ENCODE measurements at places on chromosomes 3 and 15. TPM values are rescaled to one million over a fixed set of nuclear protein-coding genes. Genes with fewer than 3 reads are reported as not detected.

The NEK10 gene
- 0.65 TPM for total RNA-seq

DNA sequence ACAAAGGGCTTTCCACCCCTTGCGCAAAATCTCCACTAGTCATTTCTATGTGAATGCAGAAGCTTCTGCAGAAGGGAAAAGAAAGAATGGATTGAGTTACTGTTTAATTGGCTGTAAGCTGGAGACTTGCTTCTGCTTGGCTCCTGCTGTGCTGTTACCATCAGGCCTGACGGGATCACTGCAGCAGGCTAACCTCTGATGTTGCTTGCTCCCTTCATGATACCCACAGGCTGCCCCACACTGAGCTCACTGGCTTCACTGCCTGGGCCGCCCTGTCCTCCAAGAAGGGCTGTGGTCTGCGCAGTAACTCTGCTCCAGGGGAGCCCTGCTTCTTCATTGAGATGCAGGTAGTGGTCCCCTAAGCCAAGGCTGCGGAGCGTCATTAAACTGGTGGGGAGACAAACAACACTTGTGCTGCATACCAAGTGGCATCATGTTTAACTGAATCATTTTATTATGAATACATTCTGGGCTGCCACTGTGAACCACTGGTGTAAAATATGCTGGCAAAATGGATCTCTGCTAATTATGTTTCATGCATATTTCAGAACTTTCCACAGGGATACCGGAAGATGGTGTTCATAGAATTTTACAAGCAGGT, 78.6 kb downstream of the WDR49 start:
- DNase-seq, result no peak

DNA sequence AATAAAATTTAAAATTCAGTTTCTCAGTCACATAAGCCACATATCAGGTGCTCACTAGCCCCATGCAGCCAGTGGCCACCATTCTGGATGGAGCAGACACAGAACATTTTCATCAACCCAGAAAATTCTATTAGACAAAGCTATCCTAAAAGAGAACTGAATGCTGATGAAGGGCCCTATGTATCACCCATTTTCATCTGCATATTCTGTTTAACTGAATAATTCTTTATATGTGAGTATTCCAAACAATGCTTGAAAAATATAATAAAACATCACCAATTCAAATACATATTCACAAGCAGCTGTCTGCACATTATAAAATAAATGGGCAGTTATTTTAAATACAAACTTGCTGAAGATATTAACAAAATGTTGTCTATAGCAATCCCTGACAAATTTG, 14.2 kb upstream of the CFAP44 start:
- no peak for DNase-seq

The SLC9C1 gene
- 0.29 TPM for total RNA-seq

DNA sequence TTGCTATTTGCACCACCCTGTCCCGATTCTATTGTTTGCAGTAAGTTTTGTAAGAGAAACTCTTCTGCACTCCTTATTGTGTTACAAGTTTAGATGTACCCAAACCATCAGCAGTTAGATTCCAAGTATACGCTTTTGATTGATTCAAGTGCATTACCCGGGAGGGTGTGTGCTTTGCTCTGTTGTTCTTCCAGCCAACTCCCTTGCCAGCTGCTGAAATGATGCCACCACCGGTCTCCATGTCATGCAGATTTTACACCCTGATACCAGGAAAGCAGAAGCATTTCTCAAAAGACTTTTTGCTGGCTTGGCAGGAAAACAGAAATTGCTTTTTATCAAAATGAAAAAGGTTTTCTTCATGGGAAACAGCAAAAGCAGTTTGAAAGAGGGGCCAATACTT, 1006.6 kb upstream of the CFAP20DC start:
- DNase-seq, result no peak

The SLC28A1 gene
- total RNA-seq, result 0.24 TPM

GRCh38 chr3:194180570-194180969, 44.6 kb downstream of the HES1 start:
- DNase-seq, result no peak

DNA sequence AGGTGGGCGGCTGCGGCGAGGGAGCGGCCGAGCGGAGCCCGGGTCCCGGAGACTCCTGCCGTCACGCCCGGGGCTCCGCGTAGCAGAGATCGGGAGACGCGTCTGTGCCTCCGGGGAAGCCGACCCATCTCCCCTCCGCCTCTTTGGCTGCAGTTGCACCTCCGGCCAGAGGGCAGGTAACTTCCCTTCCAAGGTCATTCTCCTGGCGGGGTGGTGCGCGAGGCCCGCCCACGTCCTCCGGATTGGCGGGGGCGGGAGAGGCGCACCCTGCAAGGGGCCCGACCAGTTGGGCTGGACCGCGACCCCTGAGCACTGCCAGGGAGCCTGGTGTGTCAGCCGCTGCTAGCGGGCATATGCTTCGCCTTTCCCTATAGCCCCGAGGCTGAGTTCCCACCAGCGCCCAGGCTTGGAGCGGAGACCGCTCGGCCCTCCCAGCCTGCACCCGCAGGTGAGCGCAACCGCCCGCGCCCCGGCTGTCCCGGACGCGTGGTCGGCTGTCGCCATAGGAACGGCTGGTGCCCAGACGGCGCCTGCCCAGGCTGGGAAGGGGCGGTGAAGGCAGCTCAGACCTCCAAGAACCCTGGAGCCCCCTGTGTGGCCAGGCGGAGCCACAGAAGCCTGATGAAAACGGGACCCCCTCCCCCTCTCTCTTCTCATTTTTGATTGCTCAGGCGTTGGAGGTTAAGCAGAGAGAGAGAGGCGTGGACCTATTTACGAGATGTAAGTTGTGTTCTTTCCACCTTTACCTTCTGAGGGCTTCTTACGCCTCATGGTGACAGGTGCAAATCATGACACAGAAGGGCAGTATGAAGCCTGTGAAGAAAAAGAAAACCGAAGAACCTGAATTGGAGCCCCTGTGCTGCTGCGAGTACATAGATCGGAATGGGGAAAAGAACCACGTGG, 453 bp downstream of the ZDHHC23 start:
- no peak for DNase-seq

DNA sequence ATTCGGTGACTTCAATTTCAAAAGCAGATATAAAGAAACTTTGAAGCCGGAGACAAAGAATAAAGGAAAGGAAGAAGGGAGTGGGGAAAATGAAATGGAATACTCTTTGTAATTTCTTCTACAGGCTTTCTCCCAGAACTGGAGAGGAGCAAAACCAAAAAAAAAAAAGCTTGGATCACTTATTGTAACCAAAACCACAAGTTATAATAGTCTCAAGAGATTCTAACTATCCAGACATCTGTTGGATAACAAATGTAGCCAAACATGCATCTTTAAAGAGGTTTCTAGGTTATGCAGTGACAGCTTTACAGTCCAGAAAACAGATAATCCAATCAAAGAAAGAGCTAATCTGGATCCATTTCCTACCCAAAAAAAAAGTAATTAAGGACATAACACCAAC, 36.2 kb downstream of the VGLL3 start:
- DNase-seq, result no peak

GRCh38 chr3:66483409-66483906, 17.4 kb downstream of the LRIG1 start:
- peak; percentile 83 for DNase-seq

- no peak for DNase-seq
Observed at GRCh38 chr3:21477541-21478288, 273.3 kb downstream of the ZNF385D start.

- DNase-seq, result no peak
Observed at GRCh38 chr3:174413062-174413912, 445.8 kb upstream of the NAALADL2 start.

The UROC1 gene
- total RNA-seq, result not detected

DNA sequence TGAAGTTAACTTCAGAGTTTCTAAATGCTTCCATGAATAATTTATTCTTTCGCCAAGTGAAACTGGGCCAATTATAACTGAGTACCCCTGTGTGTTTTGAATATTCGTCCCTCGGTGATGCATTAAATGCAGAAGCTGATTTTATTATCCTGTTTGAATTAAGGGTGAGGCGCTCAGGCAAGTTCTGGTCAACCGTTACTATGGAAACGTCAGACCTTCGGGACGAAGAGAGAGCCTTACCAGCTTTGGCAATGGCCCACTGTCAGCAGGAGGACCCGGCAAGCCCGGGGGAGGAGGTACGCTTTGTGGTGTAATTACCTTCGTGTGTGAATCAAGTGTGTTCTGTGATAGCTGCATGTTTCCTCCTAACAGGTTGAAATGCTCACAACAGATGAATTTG, 239.8 kb downstream of the ITPR1 start:
- no peak for DNase-seq

The BBS4 gene
- 14.7 TPM for total RNA-seq

The ACTR8 gene
- total RNA-seq, result 22.0 TPM

DNA sequence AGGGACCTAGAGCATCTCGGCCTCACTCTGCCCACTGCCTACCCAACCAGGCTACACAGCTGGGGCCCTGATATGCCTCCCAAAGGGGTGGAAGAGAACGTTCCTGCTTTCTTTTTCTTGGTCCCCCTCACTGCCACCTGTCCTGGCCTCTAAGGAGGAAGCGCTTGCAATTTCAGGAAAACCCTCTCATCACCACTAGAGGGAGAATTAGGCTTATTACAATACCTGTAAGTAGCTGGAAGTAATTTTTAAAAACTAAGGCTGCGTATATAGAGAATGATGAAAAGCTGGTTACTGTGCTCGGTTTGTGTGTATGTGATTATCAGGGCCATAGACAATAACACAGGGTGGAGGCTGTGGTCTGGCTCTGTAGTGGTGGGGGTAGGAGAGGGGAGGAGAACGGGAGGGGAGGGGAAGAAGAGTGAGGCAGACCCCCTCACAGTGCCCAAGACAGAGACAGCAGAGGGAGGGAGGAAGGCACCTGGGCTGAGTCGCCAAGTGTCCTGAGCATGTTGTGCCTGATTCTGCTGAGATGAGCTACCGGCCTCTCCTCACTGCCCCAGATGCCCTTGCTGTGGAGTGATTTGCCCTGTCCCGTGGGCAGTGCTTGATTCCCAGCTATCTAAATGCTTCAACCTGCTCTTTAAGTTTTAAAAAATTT, 3.3 kb downstream of the GABRG3 start:
- DNase-seq, result no peak

- no peak for DNase-seq
Observed at GRCh38 chr15:38706956-38707355, 142.3 kb upstream of the RASGRP1 start.

- DNase-seq, result no peak
Observed at GRCh38 chr3:193910886-193911738, 224.8 kb upstream of the HES1 start.

- no peak for DNase-seq
Observed at GRCh38 chr3:29333576-29333975, 52.7 kb downstream of the RBMS3 start.

- DNase-seq, result no peak
Observed at GRCh38 chr3:171811295-171811912, 1.1 kb upstream of the PLD1 start.

The XCR1 gene
- 0.37 TPM for total RNA-seq

The WWTR1 gene
- 177 TPM for total RNA-seq

- no peak for DNase-seq
Observed at GRCh38 chr15:98395974-98396610, 252.2 kb upstream of the IGF1R start.

The GRK7 gene
- total RNA-seq, result 0.14 TPM

The MANF gene
- 79.2 TPM for total RNA-seq

All from posterior vena cava (tissue), 2 donors.